Fibroblast of skin of left biceps (primary cell): ENCODE measurements at places on chromosomes 11 and 22.

DNA sequence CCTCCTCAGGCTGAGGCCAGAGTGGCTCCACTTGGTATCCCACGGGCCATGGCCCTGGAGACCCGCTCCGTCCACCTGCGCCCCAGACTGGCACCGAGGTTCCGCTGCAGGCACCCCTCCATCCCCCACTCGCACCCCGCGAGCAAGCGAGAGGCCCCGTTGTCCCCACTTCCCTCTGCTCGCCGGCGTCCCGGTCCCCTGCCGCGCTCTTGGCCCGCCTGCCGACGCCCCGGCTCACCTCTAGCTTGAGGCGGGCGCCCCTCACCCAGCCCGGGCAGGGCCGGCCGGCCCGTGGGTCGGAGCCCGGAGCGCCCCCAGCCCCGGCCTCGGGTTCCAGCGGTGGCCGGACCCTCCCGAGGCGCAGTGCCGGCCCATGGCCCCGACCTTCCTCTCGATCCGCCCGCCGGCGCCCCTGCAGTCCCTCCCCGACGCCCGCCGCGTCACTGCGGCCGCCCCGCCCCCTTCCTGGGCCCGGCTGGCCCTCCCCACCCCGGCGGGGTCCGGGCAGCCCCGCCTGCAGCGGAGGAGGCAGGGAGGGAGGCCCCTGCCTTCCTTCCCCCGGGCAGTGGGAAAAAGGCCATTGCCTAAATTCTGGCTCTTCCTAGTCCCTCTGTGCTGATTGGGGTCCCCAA lies at the start of gene PITPNM1:
Gene PITPNM1, minus strand, starts transcription at position 414 of the 632 bp plus-strand sequence. CDS start 1,183 bp downstream, outside the sequence.
- no peak for DNase-seq

DNA sequence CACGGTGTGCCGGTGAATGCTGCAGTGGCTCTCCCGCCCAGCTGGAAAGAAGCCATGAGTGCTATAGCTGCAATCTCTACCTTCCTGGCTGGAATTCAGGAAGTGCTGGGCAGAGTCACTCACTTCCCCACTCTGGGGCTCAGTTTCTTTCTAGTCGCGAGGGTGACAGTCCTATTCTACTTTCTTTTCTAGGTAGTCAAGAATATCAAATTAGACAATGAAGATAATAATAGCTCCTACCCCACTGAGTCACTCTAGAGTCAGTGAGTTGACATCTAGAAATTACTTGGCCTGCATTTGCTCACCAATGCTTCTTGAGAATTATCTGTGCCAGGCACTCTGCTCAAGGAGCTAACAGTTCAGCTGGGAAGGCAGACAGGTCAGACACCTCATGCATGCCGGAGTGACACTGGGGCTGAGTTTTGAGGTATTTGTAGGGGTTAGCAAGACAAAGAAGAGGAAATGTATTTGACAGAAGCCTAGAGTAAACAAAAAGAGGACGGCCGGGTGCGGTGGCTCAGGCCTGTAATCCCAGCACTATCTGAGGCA lies 3.2 kb downstream of the CENPM start:
- DNase-seq = no peak

DNA sequence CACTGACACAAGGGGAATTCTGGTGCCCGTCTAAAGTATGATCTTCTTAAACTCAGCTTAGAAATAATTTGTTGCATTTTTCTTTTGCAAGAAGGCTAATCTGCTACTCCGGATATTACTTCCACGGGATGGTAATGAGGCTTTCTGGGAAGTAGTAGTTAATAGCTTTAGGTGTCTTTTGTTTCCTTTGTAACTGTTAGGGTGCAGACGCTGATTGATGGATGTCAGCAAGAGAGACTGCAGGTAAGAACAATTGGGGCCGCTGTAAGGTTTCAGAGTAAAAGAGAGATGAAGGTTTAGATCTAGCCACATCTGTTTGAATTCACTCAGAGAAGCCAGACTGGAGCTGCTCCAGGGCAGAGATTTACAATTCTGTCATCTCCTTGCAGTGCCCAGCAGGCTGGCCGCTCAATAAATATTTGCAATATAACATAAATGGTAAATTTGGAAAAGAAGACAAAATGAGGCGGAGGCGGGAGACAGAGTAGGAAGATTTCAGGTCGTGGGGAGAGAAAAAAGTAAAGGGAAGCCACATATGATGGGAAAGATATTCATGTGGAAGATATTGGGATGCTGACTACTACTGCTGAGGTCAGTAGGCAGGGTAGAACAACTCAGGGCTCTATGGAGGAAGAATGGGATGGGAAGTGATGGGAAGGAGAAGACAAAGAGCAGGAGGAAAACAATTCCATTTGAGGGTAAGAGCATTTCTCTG lies 320.5 kb downstream of the AASDHPPT start:
- DNase-seq = no peak

GRCh38 chr11:129503646-129504045 lies 128.0 kb downstream of the BARX2 start:
- no peak for DNase-seq

DNA sequence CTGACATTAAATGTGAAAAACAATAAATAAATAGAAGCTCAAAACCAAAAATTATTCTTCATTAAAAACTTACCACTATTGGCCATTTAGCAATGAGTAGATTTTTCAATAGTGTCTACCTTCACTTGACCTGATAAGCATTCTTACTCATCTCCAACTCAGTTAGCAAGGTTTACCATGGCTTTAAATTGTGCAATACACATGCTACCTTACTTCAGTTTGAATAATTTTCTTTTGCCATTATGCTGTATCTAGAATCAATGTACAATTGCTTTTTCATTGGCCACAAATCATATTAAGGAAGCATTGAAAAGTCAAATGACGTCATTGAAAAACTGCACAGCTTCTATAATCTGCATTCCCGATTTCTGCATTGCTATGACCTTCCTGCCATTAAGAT lies 64.9 kb downstream of the SVIP start:
- no peak for DNase-seq

GRCh38 chr11:68818181-68818580 lies 23.5 kb downstream of the CPT1A start:
- DNase-seq = no peak

GRCh38 chr11:115739146-115739545 lies 234.9 kb upstream of the CADM1 start:
- DNase-seq = no peak

- no peak for DNase-seq
Measured at GRCh38 chr11:122796128-122796717, 42.1 kb upstream of the CRTAM start.

DNA sequence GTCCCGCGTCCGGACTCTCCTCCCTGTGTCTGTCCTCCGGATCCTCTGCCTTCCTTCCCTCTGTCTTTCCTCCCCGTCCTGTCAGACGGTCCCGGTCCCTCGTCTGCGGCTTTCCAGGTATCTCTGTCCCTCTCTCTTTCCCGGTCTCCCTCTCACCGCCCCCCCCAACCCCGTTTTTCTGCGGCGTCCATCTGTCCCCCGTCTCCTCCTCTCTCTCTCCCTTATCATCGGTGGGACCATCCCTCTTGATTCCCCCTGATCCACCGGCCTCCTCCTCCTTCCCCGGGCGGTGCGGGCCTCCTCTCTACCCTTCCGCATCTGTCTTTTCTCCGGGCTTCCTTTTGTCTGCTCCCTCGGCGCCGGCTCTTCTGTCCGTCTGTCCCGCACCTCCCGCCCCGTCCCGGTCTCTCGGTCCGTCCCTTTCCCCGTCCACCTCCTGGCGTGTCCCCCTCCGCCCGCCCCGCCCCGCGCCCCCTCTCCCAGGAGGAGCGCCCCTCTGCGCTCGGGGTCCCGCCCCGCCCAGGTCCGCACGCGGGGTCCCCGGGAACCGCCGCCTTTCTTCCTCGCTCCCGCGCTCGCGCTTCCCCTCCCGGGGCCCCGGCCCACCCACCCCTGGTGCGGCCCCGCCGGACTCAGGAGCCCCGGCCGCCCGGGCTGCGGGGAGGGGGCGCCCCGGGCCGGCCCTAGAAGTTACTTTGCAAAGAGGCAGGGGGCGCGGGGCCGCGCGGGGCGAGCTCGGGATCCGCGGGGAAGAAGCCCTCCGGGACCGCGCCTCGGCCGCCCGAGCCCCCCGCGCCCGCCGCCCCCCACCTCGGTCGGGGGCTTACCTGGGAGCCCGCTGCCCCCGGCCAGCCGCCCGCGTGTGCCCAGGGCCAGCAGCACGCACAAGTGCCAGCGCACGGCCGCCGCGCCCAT lies 568 bp downstream of the SCUBE1 start:
- no peak for DNase-seq

GRCh38 chr11:2446590-2447252 lies 1.9 kb downstream of the KCNQ1 start:
- DNase-seq = no peak

DNA sequence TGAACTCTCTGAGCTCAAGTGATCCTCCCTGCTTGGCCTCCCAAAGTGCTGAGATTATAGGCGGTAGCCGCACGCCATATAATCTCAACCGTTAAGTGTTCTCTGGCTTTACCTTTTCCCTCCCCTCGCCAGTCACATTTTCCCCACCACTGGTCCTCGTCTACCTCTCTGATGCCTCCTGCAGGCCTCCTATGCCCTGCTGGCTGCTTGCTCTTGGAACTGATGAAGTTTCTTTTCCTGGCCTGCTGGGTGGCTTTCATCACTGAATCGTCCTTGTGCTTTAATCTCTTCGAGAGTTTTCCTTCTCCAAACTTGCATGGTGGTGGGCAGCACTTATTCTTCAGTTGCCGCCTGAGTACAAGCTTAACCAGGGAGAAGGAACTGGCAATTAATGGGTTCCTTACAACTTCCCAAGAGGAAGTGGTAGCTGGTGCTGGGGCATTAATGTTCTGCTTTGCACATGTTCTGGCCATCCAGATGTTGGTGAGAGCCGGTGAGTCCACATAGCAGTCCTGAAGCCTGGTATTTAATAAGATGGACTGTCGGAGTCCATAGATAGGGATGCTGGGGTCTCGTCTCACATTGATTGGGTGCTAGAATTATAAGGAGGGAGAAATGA lies 1.3 kb downstream of the C22orf31 start:
- DNase-seq = no peak

GRCh38 chr11:119236490-119236889 lies 30.4 kb downstream of the CBL start:
- peak; percentile 44 for DNase-seq

GRCh38 chr11:86237267-86237804 lies 7.2 kb upstream of the EED start:
- no peak for DNase-seq

GRCh38 chr22:45594123-45594941 lies 77.3 kb upstream of the ATXN10 start:
- DNase-seq = no peak

GRCh38 chr11:130472434-130472961 lies 24.1 kb downstream of the ADAMTS15 start:
- DNase-seq = no peak

DNA sequence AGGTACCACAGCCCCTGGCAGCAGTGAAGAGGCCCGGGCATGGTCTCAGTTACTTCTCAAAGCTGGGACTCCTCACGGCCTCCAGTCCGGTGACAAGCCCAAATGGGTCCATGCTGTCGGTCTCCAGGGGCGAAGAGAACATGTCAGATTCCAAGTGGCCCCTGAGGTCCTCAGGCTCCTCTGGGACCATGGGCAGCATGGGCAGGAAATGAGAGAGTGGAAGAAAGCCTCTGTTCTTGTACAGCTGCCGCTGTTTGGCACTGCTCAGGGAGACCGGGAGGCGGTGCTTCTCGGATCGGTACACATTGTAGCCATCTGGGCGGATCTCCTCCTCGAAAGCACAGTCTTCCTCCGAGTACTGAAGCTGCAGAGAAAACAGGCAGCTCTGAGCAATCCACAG lies 4.6 kb downstream of the FGF19 start:
- no peak for DNase-seq

DNA sequence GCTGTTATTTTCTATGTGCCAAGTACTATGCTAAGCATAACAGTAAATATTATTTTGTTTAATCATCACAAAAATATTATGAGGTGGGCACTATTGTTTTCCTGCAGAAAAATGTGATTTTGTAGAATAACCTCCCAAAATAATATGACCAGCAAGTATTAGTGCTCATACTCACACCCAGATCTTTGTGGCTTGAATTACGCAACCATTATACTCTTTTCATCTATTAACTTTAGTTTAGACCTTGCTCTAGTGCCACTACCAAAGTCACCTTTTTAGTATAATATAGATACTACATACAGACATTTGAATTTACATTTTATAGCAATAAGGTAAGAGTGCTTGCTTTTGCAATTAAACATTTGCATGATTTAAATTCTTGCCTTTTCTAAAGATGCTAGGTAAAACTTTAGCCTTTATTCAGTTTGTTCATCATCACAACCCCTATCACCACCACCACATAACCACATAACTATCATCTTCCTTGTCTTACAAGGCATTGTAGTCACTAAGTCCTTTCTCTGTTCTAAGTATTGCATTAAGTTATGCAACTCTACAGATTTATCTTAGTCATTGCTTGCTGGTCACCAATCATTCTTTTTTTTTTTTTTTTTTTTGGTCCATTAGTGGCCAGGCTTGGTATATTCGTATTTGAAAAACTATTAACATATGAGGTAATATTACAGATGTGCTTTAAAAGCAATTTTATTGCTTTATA lies 68.4 kb downstream of the GAS2 start:
- no peak for DNase-seq

DNA sequence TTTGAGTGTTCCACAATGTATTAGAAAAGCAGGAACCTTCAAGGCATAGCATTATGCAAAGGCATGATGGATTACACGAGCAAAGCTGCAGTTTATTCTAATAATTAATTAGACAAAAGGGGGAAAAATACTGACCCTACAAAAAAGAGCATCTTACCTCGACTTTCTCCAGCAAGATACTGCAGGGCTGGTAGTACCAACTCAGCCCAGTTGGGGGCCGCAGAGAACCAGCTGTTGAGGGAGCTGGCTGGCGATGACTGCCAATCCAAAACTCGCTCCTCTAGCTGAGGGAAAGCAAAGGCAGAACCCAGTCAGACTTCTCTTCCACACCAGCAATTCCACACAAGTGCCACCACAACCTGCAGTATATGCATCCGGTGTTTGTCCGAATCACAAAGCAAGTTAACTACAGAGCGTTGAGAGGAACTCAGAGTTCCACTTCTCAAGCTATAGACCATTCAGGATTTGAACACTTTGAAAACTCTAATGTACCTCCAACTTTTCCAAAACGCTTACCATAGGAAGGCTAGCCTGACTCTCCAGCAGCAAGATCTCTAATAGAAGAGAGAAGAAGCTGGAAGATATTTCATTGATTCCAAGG lies 13.7 kb downstream of the NFRKB start:
- no peak for DNase-seq

- DNase-seq = no peak
Measured at GRCh38 chr11:34065505-34066203, 14.1 kb downstream of the CAPRIN1 start.

DNA sequence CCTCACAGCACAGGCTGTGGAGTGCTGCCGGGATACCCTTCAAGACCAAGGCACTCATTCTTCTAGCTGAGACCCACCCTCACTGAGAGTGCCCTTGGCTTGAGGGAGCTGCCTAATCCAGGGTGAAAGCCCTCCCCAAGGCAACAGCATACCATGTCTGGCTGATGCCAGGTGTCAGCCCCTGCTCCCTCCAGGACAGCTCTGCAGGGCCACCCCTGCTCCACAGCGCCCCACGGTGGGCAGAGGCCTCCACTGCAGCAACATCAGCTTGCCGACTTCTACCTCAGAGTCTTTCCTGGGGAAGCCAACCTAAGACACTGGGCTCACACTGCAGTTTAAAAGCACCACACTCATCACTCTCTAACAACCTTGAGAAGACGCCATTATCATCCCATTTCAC lies 29.0 kb downstream of the TTLL1 start:
- no peak for DNase-seq
